ENCODE measurements at places on chromosomes 12 and 14.

GRCh38 chr14:53146739-53147138, 6.4 kb downstream of the DDHD1 start:
- DNase-seq, result no peak

GRCh38 chr12:6618483-6619225, 11.5 kb upstream of the CHD4 start:
- no peak for DNase-seq

DNA sequence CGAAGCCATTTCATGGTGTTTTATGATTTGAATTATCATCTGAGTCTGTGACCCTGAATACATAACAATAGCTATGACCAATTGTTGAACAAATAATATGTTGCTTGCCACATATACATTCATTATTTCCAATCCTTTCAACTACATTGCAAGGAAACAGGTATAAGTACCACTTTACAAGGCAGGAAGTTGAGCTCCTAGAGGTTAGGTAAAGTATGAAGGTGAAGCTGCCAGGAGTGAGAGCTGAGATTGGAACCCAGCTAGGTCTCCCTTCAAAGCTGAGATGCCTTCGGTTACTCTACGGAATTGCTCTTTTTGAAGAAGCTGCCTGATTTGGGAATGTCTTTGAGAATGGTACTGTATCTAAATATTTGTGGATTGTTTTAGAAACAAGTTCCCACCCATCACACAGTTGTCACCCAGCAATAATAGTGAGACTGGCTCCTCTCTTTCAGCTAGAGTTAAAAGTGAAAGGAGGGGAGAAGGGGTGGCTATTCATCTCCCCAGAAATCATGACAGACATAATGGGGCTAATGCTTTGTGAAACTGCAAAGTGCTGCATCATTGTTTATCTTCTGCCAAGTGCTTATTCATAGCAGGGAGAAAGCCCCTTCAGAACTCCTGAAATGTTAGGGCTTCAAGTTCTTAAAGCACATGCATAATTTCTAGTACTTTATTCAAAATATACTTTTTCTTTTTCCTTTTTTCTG, 75.9 kb upstream of the AMIGO2 start:
- no peak for DNase-seq

DNA sequence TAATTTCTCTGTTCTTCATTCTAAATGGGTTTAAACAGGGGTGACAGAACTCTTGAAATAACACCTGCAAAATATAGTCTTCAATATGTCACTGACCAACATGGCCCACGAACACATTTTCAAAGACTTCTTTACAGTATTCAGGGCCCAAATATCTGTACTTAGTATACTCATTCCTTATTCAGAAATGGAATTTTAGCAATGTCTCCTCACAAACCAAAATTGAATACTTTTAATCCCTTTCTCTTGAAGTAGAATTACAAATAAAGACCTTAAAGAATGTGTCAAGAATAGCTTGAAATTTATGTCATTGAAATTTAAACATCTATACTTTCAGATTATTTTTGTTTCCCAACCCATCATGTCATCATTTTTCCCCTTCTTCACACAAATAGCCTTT, 263.1 kb downstream of the LRIG3 start:
- no peak for DNase-seq
